NT2/D1 (cell line): ENCODE measurements at places on chromosomes 6 and 20.
A peak's percentile ranks its signal among the peaks of the same experiment; 100 is the strongest.

DNA sequence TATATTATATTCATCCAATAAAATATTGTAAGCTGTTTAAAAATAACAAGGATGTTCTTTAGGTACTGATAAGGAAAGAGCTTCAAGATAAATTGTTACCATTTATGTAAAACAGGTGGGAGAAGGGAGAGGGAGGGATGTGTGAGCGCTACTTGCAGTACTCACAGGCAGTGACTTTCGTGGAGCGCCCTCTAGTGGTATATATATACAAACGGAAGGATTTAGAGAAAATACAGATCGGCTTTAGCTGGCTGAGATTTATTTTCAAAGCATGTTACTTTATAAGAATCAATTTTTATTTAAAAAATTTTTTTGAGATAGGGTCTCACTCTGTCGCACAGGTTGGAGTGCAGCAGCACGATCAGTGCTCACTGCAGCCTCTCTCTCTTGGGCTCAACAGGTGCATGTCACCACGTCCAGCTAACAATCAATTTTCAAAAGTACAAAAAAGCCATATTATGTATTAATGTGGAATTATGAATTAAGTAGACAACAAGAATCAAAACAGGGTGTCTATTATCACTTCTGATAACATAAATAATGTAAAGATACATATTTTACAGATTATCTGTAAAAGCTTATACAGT, 3.3 kb upstream of the MOG start:
- DNase-seq, result no peak

- no peak for DNase-seq
Observed at GRCh38 chr6:139355777-139356445, 18.5 kb downstream of the CITED2 start.

- no peak for DNase-seq
Observed at GRCh38 chr20:41654292-41654691, 36.1 kb upstream of the CHD6 start.

GRCh38 chr6:75933387-75933975, 139.0 kb downstream of the IMPG1 start:
- DNase-seq, result no peak

DNA sequence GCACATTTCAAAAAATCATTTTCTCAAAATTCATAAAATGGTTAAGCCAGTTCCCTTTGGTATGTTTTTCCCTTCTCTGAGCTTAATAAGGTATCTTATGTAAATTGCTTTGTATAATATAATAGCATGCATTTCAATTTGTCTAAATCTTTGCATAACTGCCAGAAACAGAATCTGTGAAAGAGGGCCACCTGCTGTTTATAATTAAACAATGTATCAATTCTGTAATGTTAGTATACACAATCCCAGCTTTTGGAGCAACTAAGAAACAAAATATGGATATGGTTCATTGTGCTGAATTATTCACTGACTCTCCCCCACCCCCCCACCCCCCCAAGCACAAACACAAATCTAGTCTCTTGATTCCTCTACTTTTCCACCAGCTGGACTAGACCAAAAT, 54.8 kb downstream of the GPX5 start:
- DNase-seq, result no peak

DNA sequence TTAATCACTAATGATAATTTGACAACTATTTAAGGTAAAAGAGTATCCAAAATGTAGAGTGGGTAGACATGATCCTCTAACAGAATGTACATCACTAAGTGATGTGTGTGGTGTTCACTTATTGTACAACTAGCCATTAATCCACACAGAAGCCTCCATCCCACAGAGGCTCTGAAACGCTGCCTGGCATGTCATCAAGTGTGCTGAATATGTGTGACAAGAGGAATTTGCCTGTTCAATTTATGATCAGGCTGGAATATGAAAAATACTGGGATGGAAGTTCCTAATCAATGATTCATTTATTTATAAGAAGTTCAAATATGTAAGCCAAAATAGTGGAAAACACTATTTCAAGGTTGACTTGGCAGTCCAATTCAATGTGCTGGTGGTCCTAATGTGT, 72.4 kb downstream of the BACH2 start:
- DNase-seq, result no peak

- no peak for DNase-seq
Observed at GRCh38 chr6:114816678-114817077, 473.9 kb upstream of the HS3ST5 start.

- DNase-seq, result no peak
Observed at GRCh38 chr6:34425132-34425497, 754 bp downstream of the RPS10 start.

DNA sequence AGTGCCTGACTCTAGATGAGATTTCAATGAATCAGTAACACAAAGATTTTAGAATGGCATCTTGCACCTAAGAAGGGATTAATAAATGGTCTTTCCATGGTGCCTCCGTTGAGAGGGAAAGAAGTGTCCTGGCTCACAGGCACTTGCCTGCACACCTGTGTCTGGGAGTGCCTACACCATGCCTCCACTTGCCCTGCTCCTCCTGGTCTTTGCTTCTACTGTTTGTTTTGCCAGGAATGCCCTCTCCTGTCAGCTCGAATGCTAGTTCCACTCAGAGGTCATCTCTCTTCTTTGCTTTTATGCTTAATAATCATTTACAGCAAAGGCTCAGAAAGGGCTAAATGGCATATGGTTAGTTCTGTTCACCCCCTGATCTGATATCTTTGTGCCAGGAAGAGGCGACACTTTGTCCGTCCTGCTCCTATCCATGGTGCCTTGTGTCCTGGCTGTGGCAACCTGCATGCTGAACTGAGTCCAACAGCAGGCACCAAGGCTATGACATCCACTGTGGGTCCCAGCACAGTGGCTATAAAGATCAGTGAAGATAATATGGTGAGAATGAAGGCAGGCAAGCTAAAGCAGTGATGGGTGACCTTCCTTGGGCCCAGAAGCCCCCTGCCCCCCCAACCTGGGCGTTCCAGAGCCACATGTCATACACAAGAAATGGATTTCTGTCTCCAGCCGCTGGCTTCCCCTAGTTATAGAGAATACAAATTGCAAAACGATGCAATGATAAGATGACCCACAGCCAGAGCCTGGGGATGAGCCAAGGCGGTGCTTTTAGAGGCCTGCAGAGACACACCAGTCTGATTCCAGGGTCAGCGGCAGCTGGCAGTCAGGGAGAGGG, 1.4 kb downstream of the C6orf132 start:
- no peak for DNase-seq

DNA sequence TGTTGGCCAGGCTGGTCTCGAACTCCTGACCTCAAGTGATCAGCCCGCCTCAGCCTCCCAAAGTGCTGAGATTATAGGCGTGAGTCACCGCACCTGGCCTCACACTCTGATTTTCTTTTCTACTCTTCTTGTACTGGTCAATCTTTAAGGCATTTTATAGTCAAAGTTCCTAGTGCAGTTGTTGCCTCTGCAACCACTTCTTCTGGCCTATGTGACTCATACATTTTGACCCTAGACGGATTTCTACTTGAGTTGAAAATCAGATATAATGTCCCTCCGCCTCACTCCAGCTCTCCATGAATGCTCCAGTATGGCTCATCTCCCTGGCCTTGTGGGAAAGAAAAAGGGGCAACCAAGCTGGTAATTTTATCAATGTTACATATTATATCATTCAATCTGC, 42.4 kb downstream of the TNFRSF21 start:
- DNase-seq, result no peak

DNA sequence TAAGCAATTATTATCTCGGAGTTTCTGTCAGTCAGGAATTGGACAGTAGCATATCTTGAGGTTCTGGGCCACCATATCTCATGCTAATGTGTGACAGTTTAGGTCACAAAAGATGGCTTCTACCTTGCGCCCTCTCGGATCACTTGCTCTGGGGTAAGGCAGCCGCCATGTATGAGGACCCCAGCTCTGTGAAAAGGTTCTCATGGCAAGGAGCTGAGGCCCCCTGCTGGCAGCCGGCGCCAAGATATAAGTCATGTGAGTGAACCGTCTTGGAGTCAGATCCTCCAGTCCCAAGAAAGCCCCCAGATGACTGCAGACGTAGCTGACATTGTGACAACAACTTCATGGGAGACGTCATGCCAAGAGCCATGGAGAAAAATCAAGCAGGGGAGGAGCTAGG, 670.8 kb downstream of the KIF16B start:
- DNase-seq, result peak; percentile 22

DNA sequence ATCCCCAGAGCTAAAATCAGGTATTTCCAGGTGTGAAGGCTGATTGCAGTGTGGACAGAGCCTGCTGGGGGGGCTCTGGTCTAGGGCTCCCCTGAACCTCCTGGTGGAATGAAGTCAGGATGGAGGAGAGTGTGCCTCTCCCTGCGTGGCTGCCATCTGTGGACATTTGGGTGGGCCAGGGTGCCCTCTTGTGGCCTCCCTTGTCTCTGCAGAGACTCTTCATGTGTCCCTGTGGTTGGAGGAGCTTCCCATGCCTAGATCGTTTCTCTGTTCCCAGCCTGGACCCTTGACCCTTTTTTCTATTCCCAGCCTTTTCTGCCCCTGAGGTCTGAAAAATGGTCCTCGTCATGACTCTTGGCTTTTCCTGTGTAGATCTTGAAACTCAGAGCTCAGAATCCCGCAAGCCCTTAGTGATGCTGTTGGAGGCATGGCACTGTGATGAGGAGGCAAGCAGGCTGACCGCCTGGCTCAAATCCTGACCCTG, 9.9 kb upstream of the PSMF1 start:
- peak; percentile 33 for DNase-seq

- no peak for DNase-seq
Observed at GRCh38 chr20:18986146-18986830, 172.7 kb downstream of the SCP2D1 start.

DNA sequence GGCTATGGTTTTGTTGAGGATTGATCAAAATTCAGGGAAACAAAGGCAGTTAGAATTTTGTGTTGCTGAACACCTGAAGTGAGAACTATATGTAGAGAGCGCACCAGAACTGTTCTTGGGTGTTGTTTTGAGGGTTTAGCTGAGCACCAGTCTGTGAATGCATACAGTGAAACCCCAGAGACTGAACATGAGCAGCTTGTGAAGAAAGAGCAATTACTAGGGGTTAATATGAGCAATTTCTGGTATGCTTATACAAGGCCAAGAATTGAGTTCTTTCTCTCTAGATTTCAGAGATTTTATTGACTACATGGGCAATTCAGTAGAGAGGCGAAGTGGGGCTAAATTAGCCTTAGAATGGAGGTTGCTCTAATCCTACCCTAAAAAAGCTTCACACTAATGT, 93.9 kb downstream of the CD2AP start:
- no peak for DNase-seq

DNA sequence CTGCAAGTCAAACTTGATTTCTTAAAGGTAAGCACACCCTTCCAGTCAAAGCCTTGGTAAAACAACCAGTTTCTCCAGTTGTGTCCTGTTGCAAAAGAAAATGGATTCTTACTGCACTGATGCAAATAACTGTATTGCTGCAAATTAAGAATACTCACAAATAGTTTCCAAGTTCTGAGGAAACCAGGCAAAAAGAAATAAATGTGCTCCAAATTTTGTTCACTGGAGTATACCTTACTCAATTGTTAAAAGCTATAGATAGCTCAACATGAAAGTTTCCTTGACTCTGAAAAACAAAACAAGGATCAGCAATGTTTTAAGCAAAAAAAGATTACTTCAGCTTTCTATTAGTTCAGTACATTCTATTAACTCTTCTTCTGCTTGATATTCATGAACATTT, 75.2 kb downstream of the SLC16A10 start:
- no peak for DNase-seq

DNA sequence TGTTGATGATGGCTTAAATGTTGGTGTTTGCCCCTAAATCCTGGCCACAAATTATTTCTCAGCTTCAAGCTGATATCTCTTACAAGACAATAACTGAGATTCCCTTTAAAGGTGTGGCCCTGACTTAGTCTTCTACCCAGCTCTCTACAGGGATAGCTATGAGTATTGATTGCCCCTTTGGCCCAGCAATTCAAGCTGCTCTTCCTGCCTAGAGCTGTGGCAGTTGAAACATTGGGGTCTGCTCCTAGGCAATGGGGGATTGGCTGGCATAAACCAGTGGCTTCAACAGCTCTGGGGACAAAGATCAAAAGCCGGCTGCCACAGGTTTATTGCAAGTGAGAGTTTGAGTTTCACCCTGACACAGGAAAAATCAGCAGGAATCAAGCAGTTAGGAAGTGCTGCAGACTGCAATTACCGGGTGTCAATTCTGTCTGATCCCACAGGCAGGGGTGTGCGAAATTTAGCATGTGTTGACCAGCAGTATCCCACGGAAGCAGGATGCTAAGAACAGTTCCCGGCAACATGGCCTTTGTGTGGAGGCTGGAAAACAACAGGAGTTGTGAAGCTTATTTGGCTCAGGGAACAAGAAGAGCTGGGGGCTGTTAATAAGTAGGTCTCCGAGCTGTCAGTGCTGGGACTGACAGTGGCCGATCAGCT, 66.2 kb upstream of the IYD start:
- no peak for DNase-seq

- no peak for DNase-seq
Observed at GRCh38 chr6:11754625-11755271, 23.9 kb downstream of the ADTRP start.

- no peak for DNase-seq
Observed at GRCh38 chr6:128432394-128432793, 88.0 kb downstream of the PTPRK start.
